ENCODE measurements at places on chromosomes 2 and 18. TPM values are rescaled to one million over a fixed set of nuclear protein-coding genes. Genes with fewer than 3 reads are reported as not detected.

DNA sequence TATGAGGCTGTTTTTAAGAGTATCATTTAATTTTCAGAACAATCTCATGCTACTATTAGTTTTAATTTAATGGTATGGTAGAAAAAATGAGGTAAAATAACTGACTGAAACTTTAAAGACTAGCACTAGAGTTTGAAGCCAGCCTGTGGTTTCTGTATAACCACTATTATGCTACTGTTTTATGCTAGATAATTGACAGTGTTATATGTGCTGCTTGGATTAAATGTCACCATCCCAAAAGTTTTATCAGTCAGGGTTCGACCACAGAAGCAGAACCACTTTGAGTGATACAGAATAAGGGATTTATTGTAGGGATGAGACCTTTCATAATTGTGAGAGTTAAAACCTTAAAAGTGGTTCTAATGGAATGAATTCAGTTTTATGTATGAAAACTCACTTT, 271.6 kb downstream of the PTGR3 start:
- no peaks in the 10 kb centered on the region for H3K27me3 ChIP-seq
- H3K36me3 ChIP-seq: no peaks in the 10 kb centered on the region
- H3K4me3 ChIP-seq: no peak overlapping the region
- peaks cover 8% of the 10 kb centered on the region for H3K4me1 ChIP-seq
- H3K27ac ChIP-seq: no peak overlapping the region

DNA sequence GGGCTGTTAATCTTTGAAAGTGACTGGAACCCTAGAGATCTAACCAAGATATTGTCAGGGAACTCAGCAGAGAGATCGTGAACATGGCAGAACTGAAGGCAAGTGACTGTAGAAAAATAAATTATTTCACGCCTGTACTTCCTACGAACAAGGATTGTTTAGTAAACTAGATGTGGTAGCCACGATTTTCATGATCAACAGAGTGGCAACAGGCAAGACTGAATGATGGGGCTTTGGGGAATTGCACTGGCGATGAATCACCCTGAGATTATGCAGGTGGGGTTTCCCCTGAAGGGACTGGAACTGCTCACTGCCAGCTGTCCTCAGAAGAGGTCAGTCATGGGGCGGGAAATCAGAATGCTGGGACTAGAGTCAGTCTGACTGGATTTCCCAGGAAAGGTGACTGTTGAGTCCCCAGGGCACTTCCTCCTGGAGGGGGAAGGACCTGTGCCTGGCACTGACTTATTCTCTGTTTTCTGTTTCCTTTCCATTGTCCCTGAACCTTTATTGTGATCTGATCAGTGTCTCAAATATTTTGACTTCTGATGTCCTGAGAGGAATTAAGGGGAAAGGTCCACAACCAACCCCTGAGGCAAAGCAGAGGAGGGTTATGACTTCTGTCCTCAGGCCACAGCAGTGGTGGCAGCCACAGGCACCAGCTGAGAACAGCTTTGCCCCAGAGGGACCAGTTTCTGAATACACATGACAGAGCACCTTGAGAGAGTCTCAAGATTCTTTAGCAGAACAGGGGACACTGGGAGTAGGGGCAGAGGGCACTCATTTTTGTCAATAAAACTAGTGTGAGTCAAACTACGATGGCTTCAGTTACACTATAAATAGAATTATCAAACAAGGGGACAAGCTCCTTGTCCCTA, 70.0 kb downstream of the NAB1 start:
- H3K27ac ChIP-seq: peak overlapping the region; percentile 81
- H3K27me3 ChIP-seq: no peaks in the 10 kb centered on the region
- peak overlapping the region; percentile 43 for H3K4me3 ChIP-seq
- peak; percentile 16 for DNase-seq

GRCh38 chr2:232058063-232058877, 96.8 kb downstream of the DIS3L2 start:
- peaks cover 10% of the 10 kb centered on the region for H3K4me1 ChIP-seq
- peaks cover 8% of the 10 kb centered on the region for H3K27me3 ChIP-seq
- no peak for DNase-seq
- no peaks in the 10 kb centered on the region for H3K36me3 ChIP-seq

DNA sequence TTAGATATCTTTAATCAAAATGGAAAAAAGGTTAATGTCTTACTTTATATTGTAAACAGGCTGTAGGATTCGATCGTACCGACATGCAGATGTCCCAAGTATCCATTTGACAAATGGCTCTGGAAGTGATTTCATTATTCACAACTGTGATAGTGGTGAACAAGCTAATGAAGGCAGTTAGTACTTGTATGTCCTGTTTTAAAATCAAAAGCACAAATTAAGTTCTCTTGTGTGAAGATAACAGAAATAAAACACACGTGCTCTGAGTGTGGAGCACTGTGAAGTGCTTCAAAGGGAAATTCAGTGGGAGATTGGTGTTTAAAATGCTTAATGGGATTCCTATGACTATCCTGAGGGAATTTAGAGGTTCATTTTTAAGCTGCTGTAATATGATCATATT, 8.6 kb upstream of the LRP1B start:
- no peak overlapping the region for H3K27ac ChIP-seq
- no peaks in the 10 kb centered on the region for H3K4me1 ChIP-seq
- DNase-seq: no peak
- H3K4me3 ChIP-seq: no peak overlapping the region

GRCh38 chr2:176555781-176556180, 286.5 kb downstream of the MTX2 start:
- no peak for DNase-seq
- H3K36me3 ChIP-seq: no peaks in the 10 kb centered on the region
- H3K4me3 ChIP-seq: no peak overlapping the region
- H3K27ac ChIP-seq: no peak overlapping the region
- peaks cover 30% of the 10 kb centered on the region for H3K27me3 ChIP-seq
- H3K4me1 ChIP-seq: peaks cover 14% of the 10 kb centered on the region

DNA sequence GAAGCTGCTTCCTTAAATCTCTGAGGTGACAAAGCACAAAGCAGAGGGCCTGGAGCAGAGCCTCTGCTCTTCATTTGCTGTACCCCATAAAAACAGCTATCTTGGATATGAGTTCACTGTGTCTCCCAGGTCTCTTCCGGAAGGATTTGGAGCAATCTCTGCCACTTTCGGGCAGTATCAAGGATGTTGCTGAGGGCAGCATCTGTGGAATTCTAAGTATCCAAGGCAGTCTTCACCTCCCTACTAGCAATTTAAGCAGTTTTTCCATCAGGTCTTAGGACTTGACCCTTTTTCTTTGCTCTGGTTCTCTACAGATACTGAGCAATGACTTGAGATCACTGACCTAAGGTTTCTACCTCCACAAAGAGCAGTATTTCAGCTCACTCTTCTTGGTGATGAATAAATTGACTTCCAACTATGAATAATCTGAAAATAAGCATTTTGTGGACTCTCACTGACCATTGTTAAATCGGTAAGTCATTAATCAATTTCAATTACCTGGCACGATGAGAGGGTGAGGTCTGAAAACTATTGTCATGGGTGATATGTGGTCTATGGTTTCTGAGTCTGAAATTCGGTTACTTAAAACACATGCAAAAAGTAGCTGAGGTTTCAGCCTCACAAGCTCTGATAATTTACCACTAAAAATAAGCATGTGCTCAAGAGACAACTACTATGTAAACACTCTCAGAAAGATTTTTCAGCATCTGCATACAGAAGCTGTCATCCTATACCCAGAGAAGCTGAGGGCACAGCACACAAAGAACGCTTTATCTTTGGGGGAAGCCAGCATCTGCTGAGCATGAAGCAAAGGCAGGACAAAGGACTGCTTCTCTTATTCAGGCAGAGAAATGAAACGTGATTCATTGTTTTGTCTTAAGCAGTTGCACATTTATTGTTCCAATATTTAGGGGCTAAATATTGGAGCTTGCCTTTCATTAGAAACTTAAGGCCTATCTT, 32.1 kb upstream of the SPATS2L start:
- no peak overlapping the region for H3K27ac ChIP-seq
- H3K27me3 ChIP-seq: peaks cover 13% of the 10 kb centered on the region
- DNase-seq: no peak
- no peak overlapping the region for H3K4me3 ChIP-seq
- no peaks in the 10 kb centered on the region for H3K4me1 ChIP-seq

DNA sequence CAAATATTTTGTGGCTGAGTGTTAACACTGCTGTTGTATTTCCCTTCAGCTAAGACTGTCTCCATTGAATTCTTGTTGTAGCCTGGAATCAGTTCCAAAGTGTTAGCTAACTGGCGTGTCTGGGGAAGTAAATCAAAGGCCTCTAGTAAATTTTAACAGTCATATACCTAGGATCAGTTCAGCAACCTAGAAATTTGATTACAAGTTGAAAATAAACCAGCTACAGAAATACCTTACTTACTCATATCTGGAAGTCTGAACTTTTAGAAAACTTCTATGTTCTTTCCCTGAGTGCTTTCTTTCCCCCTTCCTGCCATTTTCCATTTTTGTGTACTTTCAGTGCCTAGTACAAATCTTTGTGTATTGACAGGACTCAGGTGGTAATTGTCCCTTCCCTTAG, 396.7 kb upstream of the DCC start:
- no peaks in the 10 kb centered on the region for H3K27me3 ChIP-seq
- no peaks in the 10 kb centered on the region for H3K4me1 ChIP-seq
- no peak overlapping the region for H3K27ac ChIP-seq
- DNase-seq: no peak
- no peaks in the 10 kb centered on the region for H3K36me3 ChIP-seq
- H3K4me3 ChIP-seq: no peak overlapping the region

DNA sequence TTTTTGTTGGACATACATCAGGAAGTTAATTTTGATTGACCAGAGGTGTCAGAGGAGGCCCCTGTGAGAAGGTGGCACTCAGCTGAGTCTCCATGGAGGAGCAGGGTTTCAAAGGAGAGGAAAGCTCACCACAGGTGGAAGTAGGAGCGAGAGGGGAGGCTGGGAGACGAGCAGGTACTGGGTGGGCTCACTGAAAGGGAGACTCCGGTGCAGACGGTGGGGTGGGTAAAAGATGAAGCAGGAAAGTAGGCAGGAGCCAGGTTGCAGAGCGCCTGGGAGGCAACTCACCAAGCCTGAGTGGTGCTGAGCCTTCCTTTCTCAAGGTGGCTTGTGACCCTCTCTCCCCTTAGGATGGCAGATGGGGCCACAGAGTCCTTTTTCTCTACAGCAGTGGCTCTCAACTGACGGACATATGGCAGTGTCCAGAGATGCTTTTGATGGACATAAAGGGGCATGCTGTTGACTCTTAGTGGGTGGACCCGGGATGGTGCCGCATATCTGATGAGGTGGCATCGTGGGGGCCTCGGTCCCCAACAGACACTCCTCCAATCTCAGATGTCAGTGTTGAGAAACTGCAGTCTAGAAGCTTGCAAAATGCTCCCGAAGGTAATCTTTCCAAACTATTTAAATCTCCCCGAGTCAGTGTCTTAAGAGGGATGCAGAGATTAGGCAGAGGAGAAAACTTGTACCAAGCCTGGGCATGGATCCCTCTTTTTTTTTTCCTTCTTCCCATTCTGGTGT, 64.0 kb downstream of the LPIN1 start:
- DNase-seq: no peak
- H3K4me3 ChIP-seq: no peak overlapping the region
- H3K36me3 ChIP-seq: peaks cover 57% of the 10 kb centered on the region
- H3K4me1 ChIP-seq: peaks cover 6% of the 10 kb centered on the region
- H3K27me3 ChIP-seq: no peaks in the 10 kb centered on the region

GRCh38 chr2:226683944-226684562, 115.6 kb downstream of the IRS1 start:
- H3K4me3 ChIP-seq: no peak overlapping the region
- peaks cover 6% of the 10 kb centered on the region for H3K4me1 ChIP-seq
- DNase-seq: no peak
- H3K27me3 ChIP-seq: peaks cover 20% of the 10 kb centered on the region

DNA sequence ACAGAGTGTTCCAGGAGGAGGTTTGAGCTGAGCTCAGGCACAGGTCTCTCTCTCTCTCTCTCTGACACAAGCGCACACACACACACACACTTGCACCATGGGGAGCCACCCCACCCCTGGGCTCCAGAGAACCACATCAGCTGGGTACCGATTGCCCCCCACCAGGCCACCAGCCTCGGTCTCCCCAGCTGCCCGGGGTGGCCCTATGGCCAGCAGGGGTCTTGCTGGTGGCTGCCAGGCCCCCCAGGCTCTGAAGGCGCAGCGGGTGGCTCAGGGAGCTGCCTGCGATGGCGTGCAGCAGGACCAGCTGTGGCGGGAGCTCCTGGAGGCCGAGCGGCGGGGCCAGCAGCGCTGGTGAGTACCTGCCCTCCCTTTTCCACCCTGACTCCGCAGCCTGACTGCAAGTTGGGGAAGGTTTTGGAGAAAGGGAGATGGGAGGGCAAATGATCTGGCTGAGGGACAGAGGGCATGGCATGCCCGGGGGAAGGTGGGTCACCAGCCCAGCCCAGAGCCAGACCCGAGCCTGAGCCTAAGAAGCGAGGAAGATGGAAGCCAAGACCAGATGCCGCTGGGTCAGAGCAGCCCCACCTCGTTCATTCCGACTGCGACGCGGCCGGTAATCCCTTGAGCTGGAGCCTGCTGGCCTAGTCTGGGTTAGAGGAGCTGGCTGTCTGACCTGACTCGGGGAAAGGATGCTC, 21.9 kb upstream of the SLC66A3 start:
- no peak overlapping the region for H3K27ac ChIP-seq
- H3K27me3 ChIP-seq: peaks cover 14% of the 10 kb centered on the region
- peak overlapping the region; percentile 85 for H3K4me3 ChIP-seq
- H3K4me1 ChIP-seq: peaks cover 11% of the 10 kb centered on the region
- H3K36me3 ChIP-seq: no peaks in the 10 kb centered on the region

- DNase-seq: no peak
- no peaks in the 10 kb centered on the region for H3K27me3 ChIP-seq
- no peaks in the 10 kb centered on the region for H3K4me1 ChIP-seq
- H3K27ac ChIP-seq: no peak overlapping the region
- H3K36me3 ChIP-seq: no peaks in the 10 kb centered on the region
Measured at GRCh38 chr18:33123862-33124518, 316.5 kb downstream of the CCDC178 start.

Gene DAPL1
- not detected for total RNA-seq

Gene KCNG3
- total RNA-seq: 0.10 TPM

Gene GPR55
- total RNA-seq: 0.29 TPM

Gene CACNB4
- 0.83 TPM for total RNA-seq

Gene RAPGEF4
- total RNA-seq: 0.31 TPM

Data from activated T-helper 1 cell treated with anti-CD3 and anti-CD28 coated beads, Interleukin-12 subunit alpha, Interleukin-12 subunit beta, Interleukin-2, Interleukin-4 antibody, amounts not matched to agents 30 ng/mL and 10 ng/mL and 1 ng/mL, durations not matched to agents 14 hours and 24 hours and 36 hours (primary cell).